ENCODE measurements at places on chromosomes 3 and 15.

- peak; percentile 16 for DNase-seq
These were observed 62.9 kb downstream of the ATG7 start for GRCh38 chr3:11335056-11335608.

- no peak for DNase-seq
These were observed 17.9 kb upstream of the CDCP1 start for GRCh38 chr3:45164056-45164455.

DNA sequence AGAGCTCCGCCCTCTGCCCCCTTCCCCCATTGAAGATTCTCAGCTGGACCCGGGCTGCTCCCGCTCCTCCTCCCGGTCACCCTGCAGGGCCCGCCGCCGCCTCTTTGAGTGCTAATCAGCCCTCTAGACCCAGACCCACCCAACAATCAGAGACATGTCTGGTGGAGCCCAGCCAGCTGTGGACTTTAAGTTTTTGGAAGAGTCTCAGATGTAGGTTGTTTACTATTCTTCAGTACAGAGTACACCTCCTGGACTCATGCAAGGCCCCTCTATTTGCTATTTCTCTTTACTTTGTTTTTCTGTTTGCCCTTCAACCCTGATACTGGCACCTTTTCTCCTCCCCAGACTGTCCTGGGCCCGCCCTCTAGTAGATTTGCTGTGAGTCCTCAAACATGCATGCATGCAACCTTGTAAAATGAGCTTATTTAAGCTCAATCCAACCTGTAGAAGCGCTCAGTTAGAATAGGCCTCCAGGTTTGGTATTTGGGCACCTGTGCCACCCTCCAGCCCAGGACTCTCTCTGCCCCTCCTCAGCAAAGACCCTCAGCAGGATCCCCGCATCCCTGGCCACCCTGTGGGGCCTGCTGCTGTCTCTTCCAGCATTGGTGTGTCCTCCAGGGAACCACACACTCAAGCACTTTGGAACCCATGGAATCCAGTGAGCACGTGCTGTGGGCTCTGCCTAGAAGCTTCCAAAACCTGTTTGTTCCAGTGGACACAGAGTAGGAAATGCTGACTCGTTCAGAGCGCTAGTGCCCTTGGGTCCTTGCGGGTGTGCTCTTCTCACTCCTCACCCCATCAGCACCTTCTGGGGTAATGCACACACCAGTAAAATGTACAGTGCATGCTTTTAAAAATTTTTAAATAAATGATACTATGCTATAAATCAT lies 4.6 kb downstream of the PRR23E start:
- DNase-seq, result no peak

DNA sequence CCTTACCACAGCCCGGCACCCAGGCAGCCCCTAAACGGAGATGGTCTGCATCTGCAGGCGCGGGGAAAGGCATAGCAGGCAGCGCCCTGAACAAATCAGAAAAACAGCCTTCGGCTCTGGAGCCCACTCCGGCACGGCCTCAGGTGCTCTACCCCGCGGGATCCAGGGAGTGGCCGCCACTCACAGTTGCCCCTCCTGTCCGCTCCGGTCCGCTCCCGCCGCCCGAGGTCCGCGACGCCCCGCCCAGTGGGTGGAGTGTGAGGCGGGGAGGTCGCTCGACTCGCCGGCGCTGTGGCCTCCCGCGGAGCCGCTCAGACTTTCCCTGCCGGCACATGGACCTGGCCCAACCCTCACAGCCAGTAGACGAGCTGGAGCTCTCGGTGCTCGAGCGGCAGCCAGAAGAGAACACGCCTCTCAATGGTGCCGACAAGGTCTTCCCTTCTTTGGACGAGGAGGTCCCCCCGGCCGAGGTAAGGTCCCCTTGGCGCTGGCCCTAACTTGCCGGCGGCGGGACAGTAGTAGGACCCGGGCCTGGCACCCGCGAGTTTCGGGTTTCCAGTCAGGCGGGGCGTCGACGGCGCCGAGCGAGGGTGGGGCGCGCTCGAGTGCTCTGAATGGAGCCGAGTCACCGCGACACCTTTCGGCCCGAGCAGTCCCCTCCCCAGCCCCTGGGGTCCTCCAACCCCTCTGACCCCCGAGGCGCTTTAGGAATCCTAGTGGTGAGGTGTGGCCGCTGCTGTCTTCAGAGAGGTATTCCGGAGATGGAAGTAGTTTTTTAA lies at the start of gene C3orf52:
C3orf52 (plus strand) TSS at position 314 of the 779 bp plus-strand sequence; CDS start at position 333, 19 bp downstream.
- DNase-seq, result peak; percentile 36

DNA sequence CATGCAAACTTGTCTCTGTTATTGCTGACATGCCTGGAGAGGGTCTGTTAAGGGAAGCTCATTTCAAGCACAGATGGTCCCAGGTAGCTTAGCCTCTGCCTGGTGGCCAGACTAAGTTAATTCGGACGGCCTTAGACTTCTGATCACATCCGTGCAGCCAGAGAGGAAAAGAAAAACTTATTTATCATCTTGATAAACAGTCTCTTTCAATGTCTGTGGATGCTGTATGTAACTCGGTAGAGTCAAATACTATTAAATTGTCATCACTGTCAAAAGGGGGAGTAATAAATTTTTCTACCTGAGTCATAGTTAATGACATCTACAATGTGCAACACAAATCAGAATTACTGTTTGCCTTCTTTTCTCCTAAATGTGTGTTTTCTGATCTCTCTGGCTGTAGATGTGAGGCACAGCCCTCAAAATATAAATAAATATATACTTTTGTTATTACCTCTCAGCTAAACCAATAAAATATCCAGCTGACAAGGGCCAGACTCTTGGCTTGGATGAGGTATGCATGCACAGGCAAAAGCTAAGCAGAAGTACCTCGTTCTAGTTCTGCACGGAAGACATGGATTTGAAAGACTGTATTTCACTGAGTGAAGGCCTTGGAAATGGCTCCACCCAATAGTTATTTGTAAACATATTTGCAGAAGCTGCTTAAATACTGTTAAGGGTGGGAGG lies 530.0 kb downstream of the TAFA4 start:
- no peak for DNase-seq
